ENCODE measurements at places on chromosomes 2 and 18.

- peak; percentile 5 for DNase-seq
Measured at GRCh38 chr2:424306-425171, 136.6 kb upstream of the ALKAL2 start.

- no peak for DNase-seq
Measured at GRCh38 chr18:8711736-8712135, 6.4 kb downstream of the MTCL1 start.

DNA sequence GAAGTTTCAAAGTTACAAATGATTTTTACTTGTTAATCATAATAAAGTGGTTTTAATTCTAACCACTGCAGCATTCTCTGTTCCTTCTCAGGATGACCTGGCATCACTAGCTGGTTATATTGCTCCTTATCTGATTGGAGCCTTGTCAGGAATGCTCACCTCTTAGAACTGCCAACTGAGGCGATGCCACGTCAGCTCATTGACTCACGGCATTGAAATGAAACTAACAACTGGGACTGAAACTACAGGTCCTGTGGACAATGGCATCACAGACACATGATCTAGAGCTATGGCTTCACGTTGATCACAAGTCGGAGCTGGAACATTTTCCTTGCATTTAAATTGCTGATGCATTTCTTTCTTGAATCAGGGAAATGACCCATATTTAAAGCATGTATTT, 54.9 kb upstream of the MAP2 start:
- peak; percentile 92 for DNase-seq

DNA sequence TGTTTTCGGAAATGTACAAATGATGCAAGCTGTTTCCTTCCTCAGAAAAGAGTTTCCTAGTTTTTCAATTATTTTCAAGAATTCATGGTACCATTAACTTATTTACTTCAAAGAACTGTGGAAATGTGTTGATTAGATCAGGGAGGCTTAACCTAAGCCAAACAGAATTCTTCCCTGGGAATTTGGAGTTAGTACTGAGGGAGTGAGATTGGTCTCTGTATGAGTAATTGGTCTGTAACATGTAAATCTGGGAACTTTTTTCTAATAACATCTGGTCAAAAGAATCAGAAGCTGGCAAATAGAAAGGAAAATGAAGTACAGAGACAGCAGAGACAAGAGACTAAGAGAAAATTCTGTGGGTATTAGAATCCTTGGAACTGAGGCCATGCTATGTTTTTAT, 145.8 kb downstream of the BABAM2 start:
- peak; percentile 22 for DNase-seq

DNA sequence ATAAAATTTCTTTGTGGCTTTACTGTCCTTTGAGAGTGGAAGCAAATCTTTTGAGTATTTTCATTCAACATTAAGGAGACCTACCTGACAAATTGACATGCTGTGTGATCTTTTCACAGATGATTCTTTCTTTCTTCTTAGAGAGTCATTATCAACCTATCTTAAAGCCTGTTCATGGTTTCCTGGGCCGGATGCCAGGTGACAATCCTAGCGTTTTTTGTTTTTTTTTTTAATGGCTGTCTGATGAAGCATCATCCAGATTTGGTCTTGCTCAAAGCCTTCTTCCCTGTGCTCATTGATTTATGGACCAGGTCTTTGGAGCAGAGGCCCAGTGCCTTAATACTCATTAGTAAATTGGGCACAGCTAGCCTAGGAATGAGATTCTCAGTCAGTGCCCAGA, 9.8 kb upstream of the MGAT5 start:
- no peak for DNase-seq

GRCh38 chr2:237301595-237301994, 112.4 kb downstream of the COL6A3 start:
- no peak for DNase-seq

DNA sequence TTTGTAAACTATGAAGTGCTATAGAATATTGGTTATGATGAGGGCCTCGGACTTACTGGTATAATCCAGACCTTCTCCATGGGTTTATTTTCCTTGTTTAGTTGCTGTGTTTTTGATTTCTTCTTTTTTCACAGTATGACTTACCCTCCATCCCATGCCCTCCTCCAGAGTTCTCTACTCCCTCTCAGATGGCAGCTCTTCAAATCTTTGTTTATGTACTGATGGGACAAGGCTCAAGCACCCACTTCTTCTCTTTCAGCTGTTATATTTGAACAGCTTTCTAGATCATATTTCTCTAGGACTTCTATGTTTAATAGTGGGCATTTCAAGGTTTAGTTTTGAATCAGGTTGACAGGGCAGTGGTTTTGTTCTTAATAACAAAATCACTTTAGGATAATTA, 43.9 kb downstream of the CLIP4 start:
- DNase-seq = no peak

DNA sequence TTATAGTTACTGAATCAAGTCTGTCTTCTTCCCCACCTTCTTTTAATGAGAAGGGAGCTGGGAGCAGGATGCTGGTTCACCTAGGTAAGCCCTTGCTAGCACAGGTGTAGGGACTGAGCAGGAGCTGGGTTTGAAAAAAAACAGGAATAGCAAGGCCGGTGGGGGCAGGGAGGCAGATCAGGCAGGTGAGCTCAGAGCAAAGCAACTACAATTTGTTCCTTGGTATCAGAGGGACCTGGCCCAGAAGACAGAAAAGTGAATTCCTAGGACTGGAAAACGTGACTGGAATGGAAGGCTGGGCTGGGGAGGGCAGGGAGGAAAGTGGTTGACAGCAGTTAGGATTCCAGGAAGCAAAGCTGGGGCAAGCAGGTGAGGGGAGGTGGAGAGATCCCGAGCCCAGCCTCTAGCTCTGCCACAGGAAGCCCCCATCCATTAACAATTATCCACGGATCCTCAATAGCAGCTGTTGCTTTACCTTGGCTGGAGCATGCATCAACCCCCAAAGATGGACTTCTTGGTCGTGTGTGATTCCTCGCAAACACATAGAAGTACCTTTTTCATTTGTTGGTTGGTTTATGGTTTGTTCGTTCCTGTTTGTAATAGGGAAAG, 118.4 kb downstream of the LNPK start:
- DNase-seq = no peak

- DNase-seq = no peak
Measured at GRCh38 chr2:54271843-54272627, 16.0 kb upstream of the TSPYL6 start.

DNA sequence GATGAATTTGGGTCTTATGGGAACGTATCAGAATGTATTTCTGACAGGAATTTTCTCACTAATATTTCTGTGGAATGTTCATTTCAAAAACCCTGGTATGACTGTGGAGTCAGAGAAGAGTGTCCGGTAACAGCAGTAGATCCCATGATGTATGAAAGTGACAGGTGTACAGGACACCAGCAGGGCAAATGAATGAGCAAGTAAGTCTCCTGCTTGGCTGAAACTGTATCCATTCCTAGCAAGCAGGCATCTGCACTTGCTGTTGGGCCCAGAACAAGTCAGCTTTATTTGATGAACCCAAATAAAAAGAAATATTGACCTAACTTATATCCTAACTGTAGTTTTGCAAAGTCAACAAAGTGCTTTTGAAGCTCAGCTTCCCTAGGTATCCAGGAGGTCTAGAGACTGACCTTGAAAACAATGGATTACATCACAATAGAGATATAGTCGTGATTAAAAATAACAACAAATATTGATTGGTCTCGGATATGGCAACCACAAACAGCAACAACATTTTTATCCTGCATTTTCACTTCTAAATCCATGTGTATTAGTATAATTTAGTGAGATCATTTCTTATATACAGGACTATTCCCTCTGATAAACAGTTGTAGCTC, 37.6 kb downstream of the NXPH2 start:
- DNase-seq = no peak

DNA sequence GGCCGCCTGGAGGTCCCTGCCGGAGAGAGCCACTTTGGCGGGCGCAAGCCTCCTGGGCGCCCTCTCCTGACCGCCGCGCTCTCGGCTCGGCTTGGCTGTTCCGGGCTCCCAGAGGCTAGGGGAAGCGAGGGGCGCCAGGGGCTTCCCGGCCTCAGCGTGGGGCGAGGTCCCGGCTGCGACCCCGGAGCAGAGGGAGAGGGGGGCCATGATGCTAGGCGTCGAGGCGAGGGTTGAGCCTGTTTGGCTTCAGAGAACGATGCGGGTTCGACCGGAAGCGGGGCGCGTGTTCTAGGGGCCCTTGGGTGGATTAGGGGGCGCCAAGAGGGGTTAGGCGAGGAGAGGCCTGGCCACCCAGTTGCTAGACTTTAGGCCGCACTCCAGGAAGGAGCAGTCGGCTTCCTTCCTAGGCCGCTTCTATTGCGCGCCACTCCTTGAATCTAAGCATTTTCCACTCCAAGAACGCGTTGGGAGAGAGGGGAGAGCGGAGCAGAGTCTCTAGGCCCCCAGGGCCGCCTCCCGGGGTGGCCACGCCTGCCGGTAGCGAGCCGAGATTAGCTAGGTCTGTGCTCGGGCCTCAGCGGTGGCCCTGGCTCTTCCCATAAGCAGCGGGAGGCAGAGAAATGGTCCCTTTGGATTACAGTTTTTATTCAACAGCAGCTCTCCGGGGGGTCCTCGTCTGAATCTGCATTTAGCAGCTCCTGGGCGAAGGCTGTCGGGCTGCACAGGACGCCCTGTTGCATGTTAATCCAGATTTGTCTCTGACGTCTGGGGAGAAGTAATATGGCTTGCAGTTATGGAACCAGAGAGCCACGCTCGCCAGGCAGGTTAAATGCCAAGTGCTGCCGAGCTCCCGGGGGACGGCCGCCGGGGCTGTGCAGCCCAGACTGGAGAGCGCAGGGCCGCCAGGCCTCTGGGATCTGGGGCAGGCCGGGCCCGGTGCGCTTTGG, 11.3 kb downstream of the MEIS1 start:
- DNase-seq = peak; percentile 58

DNA sequence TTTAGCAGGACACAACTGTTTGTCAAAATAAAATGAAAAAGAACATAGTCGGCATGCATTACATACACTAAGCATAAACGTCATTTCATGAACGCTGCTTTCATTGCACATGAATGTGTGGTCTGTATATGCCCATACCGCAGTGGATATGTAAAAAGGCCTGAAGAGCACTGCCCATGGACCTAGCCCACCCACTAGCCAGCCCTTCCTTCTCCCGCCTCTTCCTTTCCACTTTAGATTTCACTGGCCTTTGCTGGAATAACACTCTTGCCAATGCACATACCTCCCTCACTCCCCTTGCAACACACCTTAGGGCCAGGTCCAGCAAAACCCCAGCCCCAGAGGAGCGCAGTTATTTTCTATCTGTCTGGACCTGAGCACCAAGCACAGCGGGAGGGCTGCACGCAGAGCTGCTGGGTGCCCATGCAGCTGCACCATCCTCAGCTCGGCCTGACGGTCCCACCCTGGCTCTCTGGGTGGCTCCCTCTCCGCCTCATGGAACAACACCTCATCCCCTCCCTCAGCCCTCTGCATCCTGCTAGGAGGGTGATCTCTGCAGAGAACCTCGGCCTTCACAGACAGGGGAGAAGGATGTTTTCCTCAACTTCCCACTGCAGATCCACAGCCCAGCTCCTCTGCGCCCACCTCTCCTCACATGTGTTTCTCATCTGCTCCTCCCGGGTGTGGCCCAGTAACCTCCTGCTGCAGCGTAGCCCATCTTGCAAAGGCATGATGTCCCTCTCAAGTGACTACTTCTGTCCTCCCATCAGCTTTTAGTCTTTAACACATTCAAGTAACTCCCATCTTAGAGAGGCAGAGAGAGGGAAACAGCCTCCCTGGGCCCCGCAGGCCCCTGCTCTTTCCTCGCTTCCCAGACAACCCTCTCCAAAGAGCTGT, 72.7 kb downstream of the FBXO15 start:
- no peak for DNase-seq

- DNase-seq = peak; percentile 20
Measured at GRCh38 chr2:24307961-24308360, 52.4 kb downstream of the ITSN2 start.

GRCh38 chr2:99670768-99671734, 181.2 kb upstream of the REV1 start:
- no peak for DNase-seq

DNA sequence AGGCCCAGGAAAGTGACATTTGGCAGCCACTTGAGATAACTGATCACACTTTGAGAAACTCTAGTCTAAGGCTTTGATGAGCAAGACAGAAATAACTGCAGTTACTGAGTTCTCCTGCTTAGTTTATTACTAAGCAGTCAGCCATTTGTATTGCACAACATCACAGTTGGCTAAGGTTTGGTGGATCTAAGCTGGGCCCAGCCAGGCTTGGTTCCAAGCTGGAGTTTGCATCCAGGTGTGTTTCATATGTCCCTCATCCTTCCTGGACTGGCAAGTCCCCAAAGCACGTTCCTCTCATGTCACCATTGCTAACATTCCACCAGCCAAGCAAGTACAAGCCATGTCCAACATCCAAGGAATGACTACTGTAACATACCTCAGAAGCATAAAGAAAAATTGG, 71.3 kb upstream of the ZNF532 start:
- peak; percentile 97 for DNase-seq

DNA sequence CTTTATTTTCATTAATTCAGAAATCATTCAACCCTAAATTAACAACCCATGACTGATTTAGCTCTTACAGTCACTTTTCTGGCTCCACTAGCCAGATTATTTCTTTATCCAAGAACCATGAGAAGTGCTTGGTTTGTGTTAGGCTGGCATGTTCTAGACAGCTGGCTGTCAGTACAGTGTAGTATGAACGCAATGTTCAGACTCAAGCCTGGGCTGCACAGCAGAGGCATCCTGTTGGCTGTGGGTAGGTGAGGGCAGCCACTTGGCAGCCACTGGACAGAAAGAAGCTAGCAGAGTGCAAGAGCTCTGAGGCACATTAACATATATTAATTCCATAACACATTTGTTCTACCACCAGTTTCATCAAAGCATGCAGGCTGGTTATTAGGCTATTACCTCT, 522.9 kb upstream of the FSHR start:
- DNase-seq = no peak

DNA sequence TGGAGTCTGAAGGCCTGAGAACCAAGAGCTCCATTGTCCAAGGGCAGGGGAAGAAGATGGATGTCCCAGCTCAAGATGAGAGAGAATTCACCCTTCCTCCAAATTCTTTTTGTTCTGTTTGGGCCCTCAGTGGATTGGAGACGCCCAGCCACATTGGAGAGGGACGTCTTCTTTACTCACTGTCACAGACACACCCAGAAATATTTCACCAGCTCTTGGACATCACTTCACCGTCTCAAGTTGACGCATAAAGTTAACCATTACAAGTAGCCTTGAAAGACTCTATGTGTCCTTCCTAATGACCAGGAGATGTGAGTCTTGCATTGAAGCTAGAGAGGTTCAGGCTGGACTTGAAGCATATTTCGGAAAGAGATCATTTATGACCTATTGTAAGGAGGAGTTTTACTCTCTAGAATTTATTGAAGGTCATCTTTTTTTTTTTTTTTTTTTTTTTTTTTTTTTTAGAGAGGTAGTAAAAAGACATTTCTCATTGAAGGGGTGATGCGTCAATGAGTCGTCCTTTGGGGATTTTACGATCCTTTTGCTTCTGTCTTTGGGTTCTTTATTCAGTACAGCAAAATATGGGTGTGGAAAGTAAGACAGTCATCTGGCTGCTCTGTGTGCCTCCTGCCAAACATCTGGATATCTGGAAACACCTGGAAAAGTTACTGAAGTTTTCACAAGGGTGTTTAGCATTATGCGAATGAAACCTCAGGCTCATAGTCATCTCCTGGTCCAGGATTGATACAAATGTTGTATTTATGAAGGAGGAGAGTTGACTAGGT, 118.1 kb downstream of the PRPF40A start:
- DNase-seq = peak; percentile 45
